D341Med (cell line): ENCODE measurements at places on chromosomes 12 and 14.
A peak's percentile ranks its signal among the peaks of the same experiment; 100 is the strongest.

GRCh38 chr12:53074283-53074998, 4.7 kb downstream of the SPRYD3 start:
- DNase-seq, result no peak

DNA sequence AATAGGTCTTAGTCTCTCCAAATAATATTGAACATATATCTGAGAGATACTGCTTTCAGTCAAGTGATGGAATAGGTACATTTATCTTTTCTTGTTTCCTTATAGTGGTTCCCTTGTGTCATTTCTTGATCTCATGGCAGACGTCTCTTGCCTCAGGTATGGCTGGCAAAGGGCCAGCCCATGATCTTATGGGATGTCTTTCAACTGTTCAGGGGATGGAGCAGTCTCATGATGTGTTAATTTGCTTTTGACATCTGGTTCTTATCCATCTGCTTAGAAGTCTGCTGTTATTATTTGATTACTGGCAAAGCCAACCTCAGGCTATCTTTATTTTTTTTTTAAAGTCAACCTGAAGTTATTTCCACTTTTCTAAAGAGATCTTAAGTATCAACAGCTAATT, 262.9 kb downstream of the TMEM117 start:
- no peak for DNase-seq

DNA sequence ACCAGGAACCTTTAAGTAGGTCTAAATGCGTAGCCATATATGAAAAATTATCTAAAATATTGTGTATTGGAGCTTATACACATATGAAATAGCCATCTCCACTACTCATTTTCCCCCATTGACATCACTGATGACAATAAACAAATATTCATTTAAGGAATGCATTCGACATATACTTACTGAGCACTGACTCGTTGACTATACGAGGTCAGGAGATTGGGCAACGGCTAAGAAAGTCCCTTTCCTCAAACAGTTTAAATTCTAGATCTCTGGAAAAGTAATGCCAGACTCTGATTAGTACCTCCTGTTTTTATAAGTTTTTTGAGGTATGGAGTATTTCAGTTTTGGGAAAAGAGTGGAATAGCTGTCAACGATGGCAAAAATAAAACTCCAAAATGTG, 139.4 kb upstream of the DIO2 start:
- DNase-seq, result no peak

GRCh38 chr12:116166306-116166705, 111.2 kb downstream of the MED13L start:
- no peak for DNase-seq

- DNase-seq, result no peak
Observed at GRCh38 chr12:10381928-10382628, 7.8 kb downstream of the KLRK1 start.

GRCh38 chr14:58428118-58428683, 682 bp downstream of the KIAA0586 start:
- peak; percentile 22 for DNase-seq

- no peak for DNase-seq
Observed at GRCh38 chr12:13247596-13247995, 51.1 kb downstream of the EMP1 start.

- no peak for DNase-seq
Observed at GRCh38 chr14:96364962-96365361, 1.6 kb downstream of the GSKIP start.

- DNase-seq, result no peak
Observed at GRCh38 chr12:100919116-100919515, 124.5 kb downstream of the ANO4 start.

DNA sequence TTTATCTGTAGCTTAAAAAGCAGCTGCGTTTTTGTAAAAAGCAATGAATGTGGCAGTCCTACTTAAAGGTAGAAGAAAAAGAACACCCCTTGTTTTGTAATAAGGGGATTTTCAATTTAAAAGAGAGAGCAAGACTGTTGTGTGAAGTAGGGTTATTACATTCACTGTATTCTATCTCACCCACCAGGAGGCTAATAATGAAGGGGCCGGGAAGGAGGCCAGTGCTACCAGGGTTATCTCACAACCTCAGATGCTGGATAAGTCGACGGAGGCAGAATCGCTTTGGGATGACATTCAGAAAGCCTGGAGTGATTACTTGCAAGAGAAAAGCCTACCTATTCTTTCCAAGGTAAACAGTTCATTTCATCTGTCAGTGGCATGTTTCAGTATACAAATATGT, 97.7 kb downstream of the RMST start:
- no peak for DNase-seq

GRCh38 chr12:98656289-98657101, 11.4 kb downstream of the APAF1 start:
- no peak for DNase-seq

- no peak for DNase-seq
Observed at GRCh38 chr14:39264558-39264957, 30.8 kb downstream of the MIA2 start.

GRCh38 chr12:14845350-14845750, 2.0 kb upstream of the ART4 start:
- peak; percentile 65 for DNase-seq

DNA sequence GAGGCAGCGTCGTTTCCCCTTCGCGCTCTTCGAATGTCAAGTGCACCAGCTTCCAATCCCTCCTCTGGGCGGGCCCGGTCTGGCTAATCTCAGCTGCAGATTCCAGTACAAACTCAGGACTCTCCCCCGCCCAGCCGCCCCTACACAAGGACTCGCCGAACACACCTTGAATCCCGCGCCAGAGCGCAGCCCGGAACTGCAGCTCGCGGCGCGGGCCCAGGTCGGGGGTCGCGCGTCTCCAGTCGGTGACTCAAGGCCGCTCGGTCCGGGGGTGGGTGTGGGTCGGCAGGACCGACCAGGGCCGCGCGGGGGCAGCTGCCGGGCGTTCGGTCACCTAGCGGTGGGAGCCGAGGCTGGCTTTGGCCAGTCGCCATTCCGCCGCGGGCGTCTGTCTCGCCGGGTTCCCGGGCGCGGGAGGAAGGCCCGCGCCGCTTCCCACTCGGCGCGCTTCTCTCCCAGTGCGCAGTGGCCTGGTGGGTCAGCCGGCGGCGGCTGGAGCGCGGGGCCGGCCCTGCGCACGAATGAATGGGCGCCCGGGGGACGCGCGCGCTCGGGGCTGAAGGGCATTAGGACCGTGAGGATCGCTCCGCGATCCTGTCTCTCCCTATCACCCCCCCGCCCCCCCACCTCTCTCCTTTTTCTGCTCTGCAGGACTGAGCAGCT, at the start of gene GALNT16:
GALNT16 (plus strand) TSS at position 632 of the 663 bp plus-strand sequence. CDS start 133 bp downstream, outside the sequence.
- DNase-seq, result peak; percentile 68
